ENCODE measurements at places on chromosomes 12 and 14.

DNA sequence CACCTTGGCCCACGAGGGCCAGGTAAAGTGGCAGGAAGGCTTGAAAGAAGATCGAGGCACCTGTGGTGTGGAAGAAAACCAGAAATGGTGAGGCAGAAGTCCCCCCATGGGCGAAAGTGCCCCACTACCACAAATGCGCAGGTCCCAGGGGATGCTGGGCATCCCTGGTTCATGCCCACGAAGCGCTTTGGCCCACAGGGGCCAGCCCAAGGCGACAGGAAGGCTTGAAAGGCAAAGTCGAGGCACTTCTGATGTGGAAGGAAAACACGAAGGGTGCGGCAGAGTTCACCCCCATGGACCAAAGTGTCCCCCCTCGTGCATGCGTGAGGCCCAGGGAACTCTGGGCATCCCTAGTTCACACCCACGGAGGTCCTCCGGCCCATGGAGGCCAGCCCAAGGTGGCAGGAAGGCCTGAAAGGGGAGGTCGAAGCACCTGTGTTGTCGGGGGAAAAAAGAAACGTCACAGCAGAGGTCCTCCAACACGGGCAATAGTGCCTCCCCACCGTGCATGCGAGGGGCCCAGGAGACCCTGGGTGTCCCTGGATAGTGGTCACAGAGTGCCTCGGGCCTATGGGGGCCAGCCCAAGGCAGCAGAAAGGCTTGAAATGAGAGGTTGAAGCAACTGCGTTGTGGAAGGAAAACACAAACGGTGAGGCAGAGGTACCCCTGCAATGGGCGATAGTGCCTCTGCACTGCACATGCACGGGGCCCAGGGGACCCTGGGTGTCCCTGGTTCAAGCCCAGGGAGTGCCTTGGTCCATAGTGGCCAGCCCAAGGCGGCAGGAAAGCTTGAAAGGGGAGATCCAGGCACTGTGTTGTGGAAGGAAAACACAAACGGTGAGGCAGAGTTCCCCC lies 373.9 kb downstream of the ALG10 start:
- DNase-seq, result no peak

GRCh38 chr14:49173765-49174373 lies 412.3 kb downstream of the RPS29 start:
- peak; percentile 64 for DNase-seq

DNA sequence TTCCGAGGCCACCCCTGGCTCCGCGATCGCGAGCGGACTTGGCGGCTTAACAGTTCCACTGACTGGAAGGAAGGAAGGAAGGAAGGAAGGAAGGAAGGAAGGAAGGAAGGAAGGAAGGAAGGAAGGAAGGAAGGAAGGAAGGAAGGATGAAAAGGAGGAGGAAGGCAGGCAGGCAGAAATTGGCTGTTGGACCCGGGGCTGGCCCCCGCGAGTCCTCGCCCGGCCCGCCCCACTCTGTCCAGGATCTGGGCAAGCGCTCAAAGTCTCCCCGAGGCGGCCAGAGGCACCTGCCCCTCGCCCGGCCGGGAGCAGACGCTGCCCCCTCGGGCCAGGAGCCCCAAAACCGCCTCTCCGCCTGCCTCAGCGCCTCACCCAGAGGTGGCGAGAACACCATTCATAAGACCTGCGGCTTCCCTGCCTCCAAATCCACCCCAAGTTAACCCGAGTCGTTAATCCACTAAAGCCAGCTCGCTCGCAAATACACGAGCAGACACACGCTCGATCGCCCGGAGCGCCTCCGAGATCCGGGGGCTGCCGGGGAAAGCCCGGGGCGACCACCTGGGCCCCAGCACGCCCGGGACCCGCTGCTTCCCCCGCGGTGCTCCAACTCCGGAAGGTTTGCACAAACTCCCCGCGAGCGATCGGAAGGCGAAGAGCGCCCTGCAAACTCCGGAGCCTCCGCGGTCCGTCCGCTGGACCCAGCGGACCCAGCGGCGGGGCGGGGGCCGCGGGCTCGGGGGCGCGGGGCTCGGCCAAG lies 844 bp downstream of the DPF3 start:
- peak; percentile 22 for DNase-seq

DNA sequence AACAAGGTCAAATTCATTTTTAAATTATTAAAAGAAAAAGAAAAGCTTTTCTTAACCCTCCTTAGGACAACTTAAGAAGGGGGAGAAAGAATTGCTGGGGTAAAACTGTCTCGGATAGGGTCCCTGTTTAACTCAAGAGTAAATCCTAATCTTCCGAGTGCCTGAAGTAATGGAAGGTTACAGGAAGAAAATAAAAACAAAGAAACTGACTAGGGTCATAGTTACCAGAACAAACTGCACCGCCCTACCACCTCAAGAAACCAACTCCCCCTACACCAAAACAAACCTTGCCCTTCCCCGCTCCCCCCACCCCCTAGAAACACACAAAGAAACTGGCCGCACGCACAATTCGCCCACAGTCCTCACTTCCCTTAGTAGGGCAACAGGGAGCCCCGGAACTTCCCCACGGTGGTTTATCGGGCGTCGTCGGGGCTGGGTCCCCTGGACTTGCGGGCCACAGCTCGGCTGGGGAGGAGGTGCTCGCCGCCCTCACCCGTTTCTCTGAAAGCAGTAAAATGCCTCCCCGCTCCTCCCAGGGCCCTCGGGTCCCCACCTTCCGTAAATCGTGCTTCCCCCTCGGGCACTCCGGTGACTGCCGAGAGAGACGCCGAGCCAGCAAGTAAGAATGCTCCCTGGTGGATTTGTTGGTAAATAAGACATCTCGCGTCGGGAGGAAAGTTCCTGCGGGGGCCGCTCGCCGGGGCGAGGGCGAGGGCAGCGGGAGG lies 2.4 kb downstream of the SINHCAF start:
- DNase-seq, result peak; percentile 50

DNA sequence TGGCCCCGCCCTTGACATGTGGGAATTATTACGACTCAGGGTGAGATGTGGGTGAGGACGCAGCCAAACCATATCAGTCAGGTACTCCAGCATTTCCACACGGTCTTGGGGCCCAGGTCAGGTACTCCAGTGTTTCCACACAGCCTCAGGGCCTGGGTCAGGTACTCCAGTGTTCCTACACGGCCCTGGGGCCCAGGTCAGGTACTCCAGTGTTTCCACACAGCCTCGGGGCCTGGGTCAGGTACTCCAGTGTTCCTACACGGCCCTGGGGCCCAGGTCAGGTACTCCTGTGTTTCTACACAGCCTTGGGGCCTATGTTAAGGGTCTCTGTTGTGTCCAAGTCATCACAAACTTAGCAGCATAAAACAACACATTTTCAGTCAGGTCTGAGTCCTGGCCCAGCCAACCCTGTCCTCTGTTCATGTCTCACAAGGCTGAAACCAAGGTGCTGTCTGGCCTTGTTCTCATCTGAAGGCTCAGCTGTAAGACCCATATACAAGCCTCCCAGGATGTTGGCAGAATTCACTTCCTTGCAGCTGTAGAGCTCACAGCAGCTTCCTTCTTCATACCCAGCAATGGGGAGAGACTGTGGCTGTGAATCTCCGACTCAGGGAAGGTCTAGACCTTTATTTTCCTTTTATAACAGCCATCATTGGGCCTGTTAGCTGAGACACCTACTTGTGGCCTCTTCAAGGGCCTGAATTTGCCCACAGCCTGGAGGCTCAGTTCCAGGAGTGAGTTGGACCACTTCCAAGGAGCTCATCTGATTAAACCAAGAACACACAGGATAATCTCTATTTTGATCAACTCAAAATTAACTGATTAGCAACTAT lies 107.6 kb upstream of the SFSWAP start:
- DNase-seq, result no peak

DNA sequence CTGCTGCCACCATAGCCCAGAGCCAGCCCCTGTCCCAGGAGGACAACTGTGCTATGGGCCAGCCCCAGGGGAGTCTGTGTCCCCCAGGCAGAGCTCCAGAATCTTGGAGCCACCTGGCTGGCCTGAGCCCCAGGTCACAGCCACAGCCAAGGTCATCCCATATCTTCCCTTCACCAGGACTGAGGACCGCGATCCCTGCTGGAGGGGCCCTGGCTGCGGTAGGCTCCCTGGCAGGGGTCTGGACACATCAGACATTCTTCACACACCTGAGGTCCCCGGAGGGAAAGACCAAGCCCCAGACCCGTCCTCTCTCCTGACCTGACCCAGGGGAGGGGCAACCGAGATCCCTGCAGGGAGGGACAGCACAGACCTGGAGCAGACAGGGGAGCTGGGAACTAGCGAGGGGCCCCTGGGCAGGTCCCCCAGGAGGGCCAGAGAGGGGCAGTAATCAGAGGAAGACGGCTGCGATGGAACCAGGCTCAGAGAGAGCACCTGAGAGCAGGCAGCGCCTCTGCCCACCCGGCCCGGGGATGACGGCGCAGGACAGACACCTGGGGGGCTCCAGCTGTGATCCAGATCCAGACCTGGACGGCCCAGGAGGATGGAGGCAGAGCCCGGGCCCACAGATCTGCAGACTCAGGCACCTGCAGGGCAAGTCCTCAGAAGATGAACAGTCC lies 103.2 kb upstream of the EIF5 start:
- DNase-seq, result no peak

- DNase-seq, result no peak
Observed at GRCh38 chr14:71181215-71182003, 274.1 kb downstream of the PCNX1 start.

DNA sequence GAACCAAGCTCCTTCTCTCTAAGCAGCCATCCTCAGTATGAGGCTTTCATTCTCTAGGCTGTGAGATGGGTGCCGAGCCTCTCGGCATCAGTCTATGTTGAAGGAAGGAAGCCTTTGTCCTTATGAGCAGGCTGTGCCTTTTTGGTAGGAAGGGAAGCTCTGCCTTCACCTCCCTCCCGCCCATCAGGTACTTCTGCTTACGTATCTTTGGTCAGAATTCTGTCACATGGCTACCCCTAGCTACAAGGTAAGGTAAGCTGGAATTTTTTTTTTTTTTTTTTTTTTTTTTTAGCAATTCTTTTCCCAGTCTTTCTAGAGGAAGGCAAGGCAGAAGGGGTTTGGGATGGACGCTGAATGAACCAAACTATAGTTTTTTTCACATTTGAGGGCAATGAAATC lies 16.9 kb downstream of the BATF start:
- DNase-seq, result no peak

DNA sequence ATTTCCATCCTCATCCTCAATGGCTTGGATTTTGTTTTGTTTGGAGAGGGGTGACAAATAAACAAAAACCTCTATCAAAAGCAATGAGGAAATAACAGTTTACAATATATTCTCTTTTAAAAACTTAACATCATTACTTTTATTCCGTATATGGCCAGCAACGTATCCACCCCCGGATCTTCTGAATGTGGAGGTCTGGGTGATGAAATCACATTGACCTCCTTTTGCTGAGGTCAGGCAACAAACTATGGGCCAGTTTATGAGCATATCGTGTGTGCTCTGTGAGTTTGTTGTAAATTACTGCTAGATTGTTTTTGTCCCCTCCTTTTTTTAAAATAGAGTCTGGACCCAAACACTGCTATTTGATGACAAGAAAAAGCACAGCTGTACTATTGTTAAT lies 178.1 kb downstream of the BCAT1 start:
- DNase-seq, result no peak

GRCh38 chr12:24977060-24977459 lies 28.2 kb upstream of the BCAT1 start:
- DNase-seq, result no peak

DNA sequence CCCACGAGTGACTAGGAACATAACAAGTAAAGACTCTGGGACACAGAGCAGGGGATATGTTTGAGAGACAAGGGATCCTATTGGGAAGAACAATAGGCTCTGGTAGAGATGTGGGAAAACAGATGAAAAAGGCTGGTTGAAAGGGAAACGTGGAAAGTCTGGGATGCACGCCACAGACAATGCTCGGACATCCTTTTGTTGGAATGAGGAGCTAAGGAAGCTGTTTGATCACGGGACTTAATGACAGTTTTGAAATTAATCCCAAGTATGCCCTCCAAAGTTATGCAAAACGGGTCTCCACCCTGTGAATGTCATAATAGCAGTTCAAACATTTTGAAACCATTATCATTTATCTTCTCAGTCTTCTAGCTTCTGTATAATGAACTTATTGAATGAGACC lies 31.7 kb upstream of the ANO2 start:
- no peak for DNase-seq

DNA sequence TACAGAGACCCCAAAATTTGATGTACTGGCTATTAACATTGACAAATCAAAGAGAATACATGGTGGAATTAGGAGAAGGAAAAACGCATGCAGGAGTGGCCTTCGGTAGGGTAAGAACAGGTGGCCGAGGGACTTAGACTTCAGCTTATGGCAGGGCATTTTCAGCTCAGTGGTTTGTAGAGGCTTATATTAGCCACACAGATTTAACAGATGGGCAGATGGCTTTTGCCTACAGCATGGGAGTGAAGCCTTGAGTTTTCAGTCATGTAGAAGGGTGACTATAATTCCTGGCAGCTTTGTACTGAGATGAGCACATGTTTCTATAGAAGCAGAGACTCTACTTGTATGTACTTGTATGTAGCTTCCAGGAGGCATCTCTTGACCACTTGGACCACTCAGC lies 40.9 kb upstream of the PLEKHA5 start:
- DNase-seq, result no peak

- no peak for DNase-seq
Observed at GRCh38 chr12:88571543-88571942, 8.7 kb downstream of the KITLG start.

GRCh38 chr14:61584331-61584741 lies 111.0 kb upstream of the HIF1A start:
- no peak for DNase-seq

GRCh38 chr14:60640859-60641741 lies 8.2 kb downstream of the SIX1 start:
- no peak for DNase-seq

DNA sequence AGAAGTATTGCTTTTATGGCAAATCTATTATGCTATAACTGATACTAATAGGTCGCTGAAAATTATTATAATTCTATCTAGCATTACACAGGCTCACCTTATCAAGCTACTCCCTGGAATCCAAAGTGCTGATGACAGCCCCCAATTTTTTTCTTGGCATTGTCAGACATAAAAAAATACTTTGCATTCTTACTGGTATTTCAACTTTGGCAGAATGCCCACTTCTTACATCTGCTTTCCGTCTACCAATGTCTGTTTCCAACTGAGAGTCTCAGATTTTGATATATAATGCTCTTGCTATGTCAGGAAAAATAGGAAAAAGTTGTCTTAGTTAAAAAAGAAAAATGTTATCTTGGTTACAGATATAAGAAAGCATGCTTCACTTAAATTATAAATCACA lies 615.4 kb downstream of the C12orf50 start:
- DNase-seq, result no peak

- DNase-seq, result no peak
Observed at GRCh38 chr14:93897476-93897845, 29.7 kb upstream of the FAM181A start.

DNA sequence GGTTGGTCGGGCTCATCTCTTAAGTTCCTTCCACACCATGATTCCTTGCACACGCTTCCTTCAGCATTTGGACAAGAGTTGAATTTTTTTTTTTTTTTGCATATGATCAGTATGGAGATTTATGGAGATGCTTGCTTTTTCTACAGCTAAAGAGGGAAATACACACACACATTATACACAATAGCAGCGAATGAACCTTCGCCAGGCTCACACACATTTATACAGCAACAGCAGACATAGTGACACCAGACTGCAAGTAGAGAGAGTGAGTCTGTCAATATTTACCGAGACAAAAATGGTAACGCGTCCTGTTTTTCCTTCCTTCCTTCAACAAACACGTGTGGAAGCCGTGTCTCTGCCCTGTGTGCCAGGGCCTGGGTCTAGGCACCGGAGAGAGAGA lies 897.9 kb downstream of the BCL11B start:
- no peak for DNase-seq

GRCh38 chr14:57291692-57292647 lies 23.2 kb downstream of the AP5M1 start:
- no peak for DNase-seq

Data from activated CD4-positive, alpha-beta T cell treated with anti-CD3 and anti-CD28 coated beads, Interleukin-2, amount 50 U/mL, for 16 hours (primary cell).